ENCODE measurements at places on chromosomes 12 and 14.
A peak's percentile ranks its signal among the peaks of the same experiment; 100 is the strongest.

DNA sequence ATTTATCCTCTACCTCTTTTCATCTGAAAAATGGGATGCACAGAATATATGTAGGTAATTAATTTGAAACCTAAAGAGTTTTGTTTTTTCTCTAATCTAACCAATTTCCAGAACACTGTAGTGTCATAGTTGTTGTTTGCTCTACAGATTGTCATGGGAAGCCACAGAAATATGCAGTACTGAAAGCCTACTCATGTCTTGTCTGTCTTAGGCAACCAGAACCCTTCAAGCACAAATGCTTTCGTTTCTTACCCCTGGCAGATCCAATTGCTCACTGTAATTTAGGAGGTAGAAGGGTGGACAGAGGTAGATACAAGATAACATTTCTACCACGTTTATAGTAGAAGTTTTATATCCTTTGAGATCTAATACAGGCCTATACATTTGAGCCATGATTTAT is 330.2 kb upstream of the NOVA1 start:
- no peak for DNase-seq
- H3K36me3 ChIP-seq, result no peaks in the 10 kb centered on the region
- no peak overlapping the region for H3K27ac ChIP-seq
- no peak overlapping the region for H3K4me3 ChIP-seq

GRCh38 chr14:51630987-51631386 is 20.7 kb upstream of the FRMD6 start:
- H3K27me3 ChIP-seq, result peaks cover 21% of the 10 kb centered on the region
- DNase-seq, result no peak
- no peaks in the 10 kb centered on the region for H3K4me1 ChIP-seq
- no peak overlapping the region for H3K4me3 ChIP-seq
- H3K27ac ChIP-seq, result no peak overlapping the region
- no peaks in the 10 kb centered on the region for H3K36me3 ChIP-seq

DNA sequence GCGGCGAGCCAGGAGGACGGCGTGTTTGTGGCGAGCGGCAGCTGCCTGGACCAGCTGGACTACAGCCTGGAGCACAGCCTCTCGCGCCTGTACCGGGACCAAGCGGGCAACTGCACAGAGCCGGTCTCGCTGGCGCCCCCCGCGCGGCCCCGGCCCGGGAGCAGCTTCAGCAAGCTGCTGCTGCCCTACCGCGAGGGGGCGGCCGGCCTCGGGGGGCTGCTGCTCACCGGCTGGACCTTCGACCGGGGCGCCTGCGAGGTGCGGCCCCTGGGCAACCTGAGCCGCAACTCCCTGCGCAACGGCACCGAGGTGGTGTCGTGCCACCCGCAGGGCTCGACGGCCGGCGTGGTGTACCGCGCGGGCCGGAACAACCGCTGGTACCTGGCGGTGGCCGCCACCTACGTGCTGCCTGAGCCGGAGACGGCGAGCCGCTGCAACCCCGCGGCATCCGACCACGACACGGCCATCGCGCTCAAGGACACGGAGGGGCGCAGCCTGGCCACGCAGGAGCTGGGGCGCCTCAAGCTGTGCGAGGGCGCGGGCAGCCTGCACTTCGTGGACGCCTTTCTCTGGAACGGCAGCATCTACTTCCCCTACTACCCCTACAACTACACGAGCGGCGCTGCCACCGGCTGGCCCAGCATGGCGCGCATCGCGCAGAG is 873 bp downstream of the PLXNC1 start:
- no peaks in the 10 kb centered on the region for H3K27me3 ChIP-seq
- H3K4me1 ChIP-seq, result peaks cover 49% of the 10 kb centered on the region
- H3K36me3 ChIP-seq, result no peaks in the 10 kb centered on the region
- peak overlapping the region; percentile 67 for H3K27ac ChIP-seq

GRCh38 chr14:42057111-42057510 is 450.4 kb downstream of the LRFN5 start:
- no peaks in the 10 kb centered on the region for H3K4me1 ChIP-seq
- no peaks in the 10 kb centered on the region for H3K36me3 ChIP-seq
- no peak overlapping the region for H3K27ac ChIP-seq
- H3K4me3 ChIP-seq, result no peak overlapping the region
- H3K27me3 ChIP-seq, result no peaks in the 10 kb centered on the region

GRCh38 chr12:98417266-98417665 is 98.1 kb upstream of the TMPO start:
- DNase-seq, result no peak
- no peaks in the 10 kb centered on the region for H3K4me1 ChIP-seq
- peaks cover 9% of the 10 kb centered on the region for H3K27me3 ChIP-seq
- no peak overlapping the region for H3K4me3 ChIP-seq

Data from naive B cell (primary cell).